GM19239 (cell line): ENCODE measurements at places on chromosomes 1 and 21.

- no peak for DNase-seq
Measured at GRCh38 chr1:237293804-237294203, 251.8 kb downstream of the RYR2 start.

DNA sequence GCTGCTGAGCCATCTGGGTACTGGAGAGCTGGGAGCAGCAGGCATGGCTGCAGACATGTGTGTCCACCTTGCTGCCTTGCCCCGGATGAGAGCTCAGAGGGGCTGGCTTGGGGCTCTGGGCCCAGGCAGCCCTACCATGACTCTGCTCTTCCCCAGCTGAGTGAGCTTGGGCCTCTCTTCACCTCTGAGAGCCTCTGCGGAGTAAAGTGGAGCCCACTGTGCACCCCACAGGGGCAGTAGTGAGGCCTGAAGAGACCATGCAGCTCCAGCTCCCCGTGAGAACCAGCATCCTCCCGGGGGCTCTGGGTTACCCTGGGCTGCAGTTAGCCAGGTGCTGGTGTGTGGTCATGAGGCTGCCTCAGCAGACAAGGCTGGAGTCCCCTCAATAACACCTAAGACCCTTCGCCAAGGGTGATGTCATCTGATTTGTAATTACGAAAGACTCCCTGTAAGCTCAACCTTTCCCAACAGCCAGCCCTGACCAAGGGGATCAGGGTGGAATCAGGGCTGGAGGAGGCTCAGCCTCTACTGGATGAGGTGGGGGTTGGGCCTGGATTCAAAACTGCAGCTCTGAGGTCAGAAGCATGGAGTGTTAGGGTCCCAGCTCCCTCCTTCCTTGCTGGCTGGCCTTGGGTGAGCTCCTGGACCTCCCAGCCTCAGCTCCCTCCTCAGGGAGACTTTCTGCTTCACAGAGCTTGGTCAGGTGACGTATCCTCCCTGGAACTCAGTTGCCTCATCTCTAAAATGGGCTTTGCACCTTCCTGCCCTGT lies 308.0 kb downstream of the MATN1 start:
- DNase-seq, result no peak

- DNase-seq, result no peak
Measured at GRCh38 chr1:228887960-228888359, 152.7 kb downstream of the RHOU start.

- no peak for DNase-seq
Measured at GRCh38 chr1:100921110-100921706, 25.3 kb downstream of the SLC30A7 start.

DNA sequence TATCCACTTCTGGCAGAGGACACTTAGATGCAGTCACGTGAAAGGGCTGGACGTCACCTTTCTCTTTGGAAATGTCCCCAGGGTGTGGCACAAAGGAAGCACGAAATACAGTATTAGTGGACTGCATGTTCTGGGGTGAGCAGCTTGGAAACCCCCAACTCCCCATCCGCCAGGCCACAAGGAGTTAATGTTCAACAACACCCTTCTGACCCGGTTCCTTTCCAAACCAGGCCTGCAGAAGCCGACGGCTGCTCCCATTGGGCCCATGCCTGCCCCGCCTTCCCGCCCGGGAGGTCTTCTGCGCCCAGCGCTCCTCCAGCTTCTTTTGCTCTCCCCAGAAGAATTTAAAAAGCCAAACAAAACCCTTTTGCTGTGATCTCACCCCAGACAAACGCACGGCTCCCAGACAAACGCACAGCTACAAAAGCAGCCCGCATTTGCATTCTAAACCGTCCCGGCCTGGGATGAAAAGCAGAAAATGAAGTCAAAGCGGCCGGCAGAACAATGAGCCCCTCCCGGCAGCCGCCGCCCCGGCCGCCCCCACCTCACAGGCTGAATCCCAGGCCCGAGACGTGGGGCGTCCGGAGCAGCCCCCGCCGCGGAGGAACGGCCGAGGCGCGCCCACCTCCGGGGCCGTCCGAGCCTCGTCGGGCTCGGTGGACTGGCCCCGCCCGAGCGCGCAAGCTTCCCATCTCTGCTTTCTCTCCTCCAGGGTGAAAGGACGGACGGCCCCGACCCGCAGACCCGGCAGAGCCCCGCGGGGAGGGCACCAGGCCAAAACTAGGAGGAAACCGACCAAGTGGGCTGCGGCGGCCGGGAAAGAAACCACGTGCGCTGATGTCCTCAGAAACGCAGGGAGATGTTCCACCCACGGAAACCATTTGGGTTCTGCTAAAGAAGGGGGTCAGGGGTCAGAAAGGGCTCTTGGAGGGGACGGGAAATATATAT lies 101.9 kb downstream of the PLPP3 start:
- no peak for DNase-seq

- no peak for DNase-seq
Measured at GRCh38 chr1:163063610-163064009, 5.6 kb upstream of the RGS4 start.

DNA sequence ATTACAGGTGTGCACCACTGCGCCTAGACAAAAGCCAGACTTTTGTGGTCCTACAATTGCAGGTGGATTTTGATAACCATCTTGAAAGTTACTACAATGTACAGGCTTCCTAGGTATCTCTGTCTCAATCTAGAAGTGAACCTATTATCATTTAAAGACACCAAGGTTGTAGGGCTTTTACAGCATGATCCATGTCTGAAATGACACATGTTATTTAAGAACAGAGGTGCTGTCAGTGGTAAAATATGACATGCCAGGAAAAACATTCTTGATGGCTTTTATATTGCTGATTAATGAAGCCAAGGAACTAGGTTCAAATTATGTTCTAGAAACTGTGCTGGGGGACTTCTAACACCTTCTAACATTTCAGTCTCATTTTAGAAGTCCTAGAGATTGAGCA lies 253.1 kb downstream of the SDCCAG8 start:
- DNase-seq, result no peak

- DNase-seq, result no peak
Measured at GRCh38 chr1:50279622-50280330, 143.5 kb downstream of the DMRTA2 start.

DNA sequence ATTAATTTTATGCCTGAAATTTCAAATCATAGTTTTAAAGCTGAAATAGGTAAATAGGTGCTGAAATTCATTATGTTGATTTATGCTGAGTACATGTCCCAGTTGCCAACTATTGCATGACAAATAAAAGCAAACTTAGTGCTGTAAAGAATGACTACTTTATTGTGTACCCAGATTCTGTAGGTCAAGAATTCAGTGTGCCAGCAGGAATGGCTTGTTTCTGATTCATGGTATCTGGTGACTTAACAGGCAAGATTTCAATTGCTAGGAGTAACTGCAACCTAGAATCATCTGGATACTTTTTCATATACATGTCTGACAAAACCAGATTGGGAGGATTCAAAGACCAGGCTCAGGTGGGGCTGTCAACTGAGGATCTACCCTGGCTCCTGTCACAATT lies 678.4 kb upstream of the ADAMTS5 start:
- DNase-seq, result no peak

- no peak for DNase-seq
Measured at GRCh38 chr1:168726281-168726680, 2.7 kb downstream of the DPT start.

GRCh38 chr1:43541141-43541540 lies 10.5 kb downstream of the PTPRF start:
- DNase-seq, result no peak

DNA sequence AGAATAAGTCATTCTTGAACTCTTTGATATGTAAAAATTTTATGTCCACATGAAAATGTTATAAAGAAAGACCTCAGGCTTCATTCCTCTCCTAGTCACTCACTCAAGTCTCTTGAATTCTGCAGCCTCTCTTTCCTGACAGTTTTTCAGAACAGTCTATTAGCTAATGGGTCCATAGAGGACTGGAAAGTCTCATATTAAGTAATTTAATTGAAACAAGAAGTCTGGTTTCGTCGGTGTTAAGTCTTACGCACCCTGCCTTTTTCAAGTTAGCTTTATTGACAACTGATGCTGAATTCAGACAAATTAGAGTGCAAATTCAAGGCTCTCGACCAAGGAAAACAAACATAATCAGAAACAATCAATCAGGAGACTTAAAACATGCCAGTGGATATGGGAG lies 105.8 kb downstream of the GREM2 start:
- DNase-seq, result no peak

DNA sequence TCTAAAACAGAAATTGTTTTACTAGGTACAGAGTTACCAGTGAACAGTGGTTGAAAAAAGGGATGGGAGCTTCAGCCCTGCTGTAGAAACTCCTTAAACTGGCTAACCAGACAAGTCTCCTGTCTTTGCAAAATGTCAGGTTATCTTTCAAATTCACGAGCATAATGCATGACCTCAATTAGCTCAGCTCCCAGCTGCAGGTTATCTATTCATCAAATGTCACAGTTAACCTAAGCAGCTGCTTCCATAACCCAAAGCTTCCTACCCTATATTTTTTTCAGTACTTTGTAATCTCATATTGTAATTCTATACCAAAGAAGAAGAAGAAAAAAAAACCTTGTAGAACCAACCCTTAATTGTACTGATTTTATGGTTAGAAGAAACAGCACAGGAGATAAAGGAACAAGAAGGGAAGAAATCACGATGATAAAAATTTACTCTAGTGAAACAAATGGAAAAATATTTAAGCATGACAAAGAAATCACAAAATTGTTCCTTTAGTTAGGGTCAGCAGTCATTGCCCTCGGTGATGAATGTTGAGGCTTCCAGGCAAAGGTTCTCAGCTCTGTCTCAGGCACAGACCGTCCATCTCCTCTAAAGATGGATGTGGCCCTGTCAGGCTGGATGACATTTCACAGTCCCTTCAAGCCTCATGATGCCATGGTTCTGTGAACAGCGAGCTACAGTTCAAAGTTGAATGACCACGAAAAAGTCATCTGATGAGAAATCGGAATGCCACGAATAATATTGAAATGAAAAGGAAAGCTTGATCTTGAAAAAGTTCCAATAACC lies 95.9 kb downstream of the PLD5 start:
- DNase-seq, result no peak

- DNase-seq, result no peak
Measured at GRCh38 chr1:1034439-1034781, 14.5 kb downstream of the AGRN start.

GRCh38 chr1:212481438-212481767 lies 48.7 kb downstream of the NENF start:
- DNase-seq, result no peak

DNA sequence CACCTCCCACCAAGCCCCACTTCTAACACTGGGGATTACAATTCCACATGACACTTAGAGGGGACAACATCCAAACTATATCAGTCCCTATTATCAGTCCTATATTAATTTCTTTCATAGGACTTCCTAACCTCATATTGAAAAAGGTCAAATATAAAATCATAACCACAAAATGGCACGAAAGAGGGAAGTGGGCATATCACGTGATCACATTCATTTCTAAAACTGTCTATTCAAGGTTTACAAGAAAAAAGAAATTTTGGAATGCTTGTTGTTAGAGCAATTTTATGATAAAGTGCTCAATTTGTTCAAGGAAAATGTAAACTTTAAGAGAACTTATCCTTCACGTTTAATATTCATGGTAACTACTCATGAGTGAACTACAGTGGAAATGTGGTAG lies 13.2 kb upstream of the CDC7 start:
- no peak for DNase-seq

DNA sequence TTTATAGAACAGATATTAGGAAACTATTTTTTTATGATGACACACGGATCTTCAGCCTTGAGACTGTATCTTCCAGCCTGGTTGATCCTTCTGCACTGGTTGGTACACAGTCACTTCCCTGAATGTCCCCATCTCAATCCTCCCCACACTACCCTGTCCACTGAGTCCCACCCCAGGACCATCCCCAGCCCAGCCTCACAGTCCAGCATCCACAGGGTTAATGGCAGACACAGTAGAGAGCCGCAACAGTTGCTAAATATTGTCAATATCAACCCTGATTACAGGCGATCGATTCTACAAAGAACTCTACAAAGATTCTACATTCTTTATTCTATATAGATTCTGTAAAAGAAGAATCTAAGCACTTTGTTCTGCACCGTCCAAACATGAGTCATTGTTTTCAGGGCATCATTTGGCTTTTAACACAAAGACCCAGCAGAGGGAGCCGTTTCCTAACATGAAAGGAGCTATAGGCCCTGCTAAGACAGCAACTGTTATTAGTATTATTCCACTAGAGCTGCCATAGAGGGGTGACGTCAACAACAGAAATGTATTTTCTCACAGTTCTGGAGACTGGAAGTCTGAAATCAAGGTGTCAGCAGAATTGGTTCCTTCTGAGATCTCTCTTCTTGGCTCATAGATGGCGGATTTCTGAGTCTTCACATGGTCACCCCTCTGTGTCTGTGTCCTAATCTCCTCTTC lies 30.1 kb upstream of the IFNAR2 start:
- DNase-seq, result peak; percentile 45

DNA sequence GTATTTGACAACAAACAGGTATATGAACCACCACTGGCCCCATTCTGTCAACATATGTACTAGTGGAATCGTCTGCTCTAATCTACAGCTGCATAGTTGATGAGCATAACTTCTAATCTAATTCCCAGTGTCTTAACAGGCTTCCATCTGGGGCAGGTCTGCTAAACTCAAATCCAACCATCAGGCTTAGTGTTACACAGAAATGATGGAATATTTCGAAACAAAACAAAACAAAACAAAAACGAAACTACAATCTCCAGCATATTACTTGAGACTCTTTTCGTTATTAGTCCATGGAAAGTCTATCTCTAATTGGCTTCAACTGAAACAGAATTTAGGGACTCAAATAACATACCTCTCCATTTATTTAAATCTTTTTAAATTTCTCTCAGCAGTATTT lies 37.6 kb downstream of the DIPK1A start:
- no peak for DNase-seq

- DNase-seq, result no peak
Measured at GRCh38 chr1:76786222-76786621, 81.1 kb upstream of the ST6GALNAC5 start.

DNA sequence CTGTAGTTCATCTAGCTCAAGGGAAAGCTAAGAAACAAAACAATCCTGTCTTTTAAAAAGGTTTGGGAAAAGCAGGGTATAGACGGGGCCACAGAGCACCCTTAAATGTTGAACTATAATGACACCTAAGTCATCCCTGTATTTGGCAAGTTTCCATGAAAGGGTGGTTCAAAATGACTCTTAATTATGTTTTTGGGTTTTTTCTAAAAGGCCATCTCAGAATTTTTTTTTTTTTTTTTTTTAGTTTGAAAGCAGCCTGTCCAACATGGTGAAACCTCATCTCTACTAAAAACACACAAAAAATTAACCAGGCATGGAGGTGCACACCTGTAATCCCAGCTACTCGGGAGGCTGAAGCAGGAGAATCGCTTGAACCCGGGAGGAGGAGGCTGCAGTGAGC lies 22.2 kb downstream of the TOMM20 start:
- DNase-seq, result no peak

DNA sequence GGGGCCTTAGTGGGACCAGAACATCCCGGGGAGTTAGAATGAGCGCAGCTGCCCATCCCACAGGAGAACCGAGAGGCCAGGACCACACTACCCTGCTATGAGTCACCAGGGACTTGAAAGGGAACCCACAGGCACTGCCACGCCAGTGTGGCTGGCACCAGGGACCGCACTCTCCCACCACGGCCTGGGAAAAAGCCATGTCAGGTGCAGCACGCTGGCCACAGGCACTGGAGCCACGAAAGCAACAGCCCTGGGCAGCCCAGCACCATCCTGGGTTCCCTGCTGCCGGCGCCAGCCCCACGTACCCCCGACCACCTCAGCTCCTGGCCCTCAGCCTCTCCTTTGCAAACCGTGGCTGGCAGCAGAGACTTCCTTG lies 14.1 kb upstream of the TMEM240 start:
- DNase-seq, result no peak
